Aorta (tissue), 5 donors: ENCODE measurements at places on chromosomes 16 and 17. TPM values are rescaled to one million over a fixed set of nuclear protein-coding genes. Genes with fewer than 3 reads are reported as not detected.

- DNase-seq, result peak; percentile 38
Observed at GRCh38 chr16:86020971-86021370, 122.0 kb downstream of the IRF8 start.

The ZG16B gene
- not detected for polyA plus RNA-seq

GRCh38 chr17:77208217-77208808, 67.5 kb downstream of the SEC14L1 start:
- DNase-seq, result peak; percentile 37

DNA sequence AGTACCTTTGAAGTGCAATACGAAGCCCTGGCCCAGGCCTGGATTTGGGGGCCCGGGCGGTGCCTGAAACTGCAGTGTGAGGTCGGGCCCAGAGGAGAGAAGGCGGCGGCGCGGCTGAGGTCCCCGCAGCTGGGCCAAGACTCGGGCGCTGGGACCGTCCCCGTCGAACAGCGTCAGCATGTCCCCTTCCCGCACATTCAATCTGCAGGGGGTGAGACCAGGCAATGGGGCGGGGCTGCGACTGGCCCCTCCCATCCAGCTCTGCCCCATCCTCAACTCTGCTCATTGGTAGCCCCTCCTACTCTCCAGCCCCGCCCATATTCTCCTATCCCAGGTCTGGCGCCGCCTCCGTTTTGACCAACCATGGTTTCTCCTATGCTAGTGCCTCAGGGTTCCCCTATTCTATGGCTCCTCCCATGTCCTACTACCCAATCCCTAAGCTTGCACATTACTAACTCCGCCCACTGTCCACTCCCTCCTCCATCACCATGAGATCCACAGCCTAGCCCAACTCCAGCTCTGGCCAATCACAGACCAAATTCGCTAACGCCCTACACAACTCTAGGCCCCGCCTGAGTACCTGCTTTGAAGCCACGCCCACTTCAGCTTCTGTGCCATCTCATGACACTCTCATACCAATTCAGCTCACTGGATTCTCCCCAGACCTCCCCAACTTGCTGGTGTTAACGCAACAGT, 14.4 kb upstream of the CDIPT start:
- no peak for DNase-seq

The CCL16 gene
- polyA plus RNA-seq, result not detected

- DNase-seq, result no peak
Observed at GRCh38 chr17:41428591-41429291, 4.4 kb upstream of the KRT37 start.

- no peak for DNase-seq
Observed at GRCh38 chr16:57041182-57042156, 50.9 kb upstream of the CPNE2 start.

DNA sequence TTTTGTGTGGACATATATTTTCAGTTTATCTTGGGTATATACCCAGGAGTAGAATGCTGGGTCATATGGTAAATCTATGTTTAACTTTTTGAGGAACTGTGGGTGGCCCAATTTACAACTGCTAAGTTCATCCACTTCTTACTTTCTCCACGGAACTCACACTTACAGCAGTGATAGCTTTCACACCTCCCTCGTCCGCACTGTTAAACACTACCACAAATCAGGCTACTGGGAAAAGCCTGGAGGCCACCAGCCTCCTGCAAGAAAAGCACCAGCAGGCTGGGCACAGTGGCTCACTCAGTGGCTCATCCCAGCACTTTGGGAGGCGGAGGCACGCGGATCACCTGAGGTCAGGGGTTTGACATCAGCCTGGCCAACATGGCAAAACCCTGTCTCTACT, 14.7 kb upstream of the ZG16 start:
- DNase-seq, result no peak

- no peak for DNase-seq
Observed at GRCh38 chr17:6555331-6556120, 829 bp downstream of the PITPNM3 start.

DNA sequence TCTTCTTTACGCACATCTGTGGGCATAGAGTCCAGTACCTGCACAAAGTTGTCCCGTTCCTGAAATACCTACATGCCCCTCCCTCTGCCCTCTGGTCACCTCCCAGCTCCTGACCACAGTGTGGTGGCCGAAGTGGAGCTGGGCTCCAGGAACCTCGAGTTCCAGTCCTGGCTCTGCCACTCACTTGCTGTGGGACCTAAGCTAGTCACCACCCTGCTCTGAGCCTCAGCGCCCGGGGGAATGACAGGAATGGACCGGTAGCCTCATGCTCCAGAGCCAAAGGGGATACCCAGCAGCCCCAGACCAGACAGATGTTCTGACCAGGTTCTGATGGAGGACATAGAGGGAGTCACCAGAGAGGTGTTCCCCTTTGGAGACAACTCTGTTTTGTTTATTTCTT, 26.7 kb upstream of the ITGA3 start:
- no peak for DNase-seq

DNA sequence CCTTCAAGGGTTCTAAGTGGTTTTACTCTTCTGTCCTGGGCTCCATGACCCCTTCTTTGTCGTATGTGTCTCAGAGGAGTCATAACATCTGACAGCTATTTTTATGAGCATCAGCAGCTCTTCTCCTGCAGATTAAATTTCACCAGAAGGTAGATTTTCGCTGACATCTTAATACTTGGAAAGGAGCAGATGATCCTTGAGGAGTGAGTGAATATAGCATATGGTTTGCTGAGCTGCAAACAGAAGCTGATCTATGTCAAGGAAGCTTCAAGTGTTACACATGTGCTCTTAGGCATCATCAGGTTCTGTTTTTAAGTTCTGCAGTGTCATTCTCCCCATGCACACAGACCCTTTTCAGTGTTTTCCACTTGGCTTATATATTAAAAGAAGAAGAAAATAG, 49.2 kb upstream of the MYH2 start:
- no peak for DNase-seq

The NR1D1 gene
- 28.5 TPM for polyA plus RNA-seq

DNA sequence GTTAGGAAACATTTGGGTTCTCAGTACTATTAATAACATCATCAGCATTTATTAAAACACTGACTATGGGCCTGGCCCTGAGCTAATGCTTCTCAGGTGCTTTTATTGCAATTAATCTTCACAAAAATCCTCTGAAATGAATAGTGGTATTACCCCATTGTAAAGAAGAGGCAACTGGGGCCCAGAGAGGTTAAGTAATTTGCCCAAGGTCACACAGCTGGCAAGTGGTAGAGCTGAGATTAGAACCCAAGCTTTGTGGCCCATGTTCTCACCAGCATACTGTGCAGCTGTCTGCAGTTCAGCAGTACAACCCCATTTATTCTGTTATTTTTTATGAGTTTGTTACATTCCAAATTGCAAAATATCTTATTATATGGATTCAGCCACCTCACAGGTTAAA, 82.3 kb downstream of the TBC1D16 start:
- DNase-seq, result no peak

DNA sequence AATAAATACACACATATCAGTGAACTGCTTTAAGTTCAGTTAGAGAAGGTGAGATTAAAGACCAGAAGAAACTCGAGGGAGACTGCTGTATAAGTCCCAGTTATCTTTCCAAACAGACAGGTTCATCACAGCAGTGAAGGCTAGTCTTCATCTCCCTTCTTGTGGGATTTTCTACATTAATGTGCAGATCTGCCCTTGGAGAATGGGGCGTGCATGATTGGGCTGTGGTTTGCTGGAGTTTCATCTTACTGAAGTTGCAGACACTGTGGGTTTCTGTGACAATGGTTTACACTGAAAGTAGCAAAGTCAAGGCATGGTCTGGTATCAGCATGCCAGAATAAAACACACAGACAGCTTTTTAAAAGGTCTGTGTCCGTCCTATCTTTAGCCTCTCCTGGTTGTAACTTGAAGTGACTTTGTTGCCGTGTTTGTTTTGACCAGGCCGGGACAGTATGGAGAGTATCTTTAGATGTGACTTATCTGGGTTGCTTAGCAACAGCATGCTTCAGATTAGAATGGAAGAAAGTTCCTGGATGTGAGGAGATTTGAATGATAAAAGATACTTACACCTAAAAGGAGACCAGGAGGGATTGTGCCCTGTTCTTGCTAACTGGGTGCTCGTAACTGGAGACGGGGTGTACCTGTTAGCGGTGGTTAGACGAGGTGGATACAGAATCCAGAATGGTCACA, 16.1 kb downstream of the NAA60 start:
- DNase-seq, result no peak

GRCh38 chr17:60888812-60889709, 211.4 kb downstream of the BCAS3 start:
- DNase-seq, result no peak

The VASN gene
- polyA plus RNA-seq, result 21.7 TPM
